GM04504 (cell line): ENCODE measurements at places on chromosomes 1 and 21.

GRCh38 chr21:30117631-30118030 lies 49.0 kb downstream of the CLDN17 start:
- DNase-seq: no peak

GRCh38 chr1:202227053-202227672 lies 33.6 kb downstream of the LGR6 start:
- DNase-seq: no peak

- no peak for DNase-seq
These were observed 456.4 kb upstream of the DEPDC1 start for GRCh38 chr1:68953311-68953710.

DNA sequence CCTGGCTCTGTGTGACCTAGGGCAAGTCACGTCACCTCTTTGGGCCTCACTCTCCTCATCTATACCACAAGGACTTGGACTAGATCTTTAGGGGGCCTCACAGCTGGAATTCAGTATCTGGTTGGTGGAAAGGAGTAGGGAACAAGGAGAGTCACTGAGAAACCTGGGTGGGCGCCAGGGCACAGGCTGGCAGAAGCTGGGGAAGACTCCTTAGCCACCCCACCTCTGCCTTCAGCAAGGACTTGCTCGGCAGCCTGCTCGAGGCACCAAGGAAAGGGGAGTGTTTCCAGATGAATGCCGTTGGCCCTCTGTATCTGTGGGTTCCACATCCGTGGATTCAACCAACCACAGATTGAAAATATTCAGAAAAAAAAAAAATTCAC lies 1.2 kb upstream of the OPTC start:
- no peak for DNase-seq

DNA sequence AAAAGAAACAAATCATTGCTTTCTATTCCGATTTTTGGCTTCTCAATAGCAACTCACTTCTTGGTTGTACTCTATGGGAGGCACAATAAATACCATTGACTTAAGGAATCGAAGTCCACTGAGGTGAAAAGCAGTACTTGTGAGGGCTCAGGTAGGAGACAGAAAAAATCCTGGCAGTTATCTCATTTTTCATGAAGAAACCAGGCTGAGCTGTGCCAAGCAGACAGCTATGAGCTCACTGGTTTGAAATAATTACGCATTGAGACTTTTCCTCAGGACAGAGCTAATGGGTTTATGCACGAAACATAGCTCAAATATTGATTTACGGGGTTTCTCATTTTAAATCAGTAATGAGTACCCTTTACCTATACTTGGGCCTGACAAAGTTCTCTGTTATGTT lies 18.5 kb downstream of the COLGALT2 start:
- DNase-seq: no peak

DNA sequence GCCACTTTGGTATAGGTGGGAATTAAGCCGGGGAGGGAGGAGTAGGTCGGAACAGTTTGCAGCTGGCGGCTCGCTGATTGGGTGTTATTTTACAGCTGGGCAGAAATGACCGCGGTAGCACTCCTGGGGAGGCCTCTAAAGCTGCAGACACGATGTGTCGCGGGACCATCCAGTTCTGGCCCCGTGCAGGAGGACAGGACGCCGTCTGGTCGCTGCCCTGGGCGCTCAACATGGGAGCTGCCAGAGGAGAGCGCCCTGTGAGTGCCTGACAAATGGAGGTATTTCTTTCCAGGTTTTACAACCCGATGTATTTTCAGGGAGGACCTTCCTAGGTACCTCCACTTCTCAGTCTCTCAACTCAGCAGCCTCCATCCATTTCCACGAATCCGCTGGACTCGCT lies 46.2 kb downstream of the CDC7 start:
- DNase-seq: no peak

- DNase-seq: no peak
These were observed 34.5 kb upstream of the C21orf91 start for GRCh38 chr21:17853393-17854275.

GRCh38 chr1:168050307-168050706 lies 86.4 kb downstream of the GPR161 start:
- DNase-seq: no peak
